Activated T-helper 2 cell treated with anti-CD3 and anti-CD28 coated beads, Interferon-gamma antibody, Interleukin-2, Interleukin-4, amounts not matched to agents 10 μg/mL and 5 μg/mL and 100 μg/mL, durations not matched to agents 14 hours and 24 hours and 36 hours (primary cell): ENCODE measurements at places on chromosomes 3 and 15.

DNA sequence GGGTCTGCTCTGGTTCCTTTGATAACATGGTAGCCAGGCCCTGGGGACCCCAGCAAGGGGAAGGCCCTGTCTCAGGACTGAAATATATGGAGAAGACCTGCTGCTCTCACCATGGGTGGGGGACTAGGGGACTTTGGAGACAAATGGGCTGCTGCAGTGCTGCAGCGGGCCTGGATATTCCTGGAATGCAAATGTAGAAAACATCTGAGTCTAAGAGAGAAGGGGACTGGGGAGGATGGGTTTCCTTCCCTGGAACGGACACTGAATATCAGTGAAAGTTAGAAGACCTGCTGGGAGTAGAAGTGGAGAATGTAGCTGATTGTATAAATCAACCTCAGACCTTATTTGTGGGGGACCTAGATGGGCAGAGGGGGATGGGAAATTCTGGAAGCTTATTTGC, 3.1 kb upstream of the HCN4 start:
- no peak for DNase-seq

DNA sequence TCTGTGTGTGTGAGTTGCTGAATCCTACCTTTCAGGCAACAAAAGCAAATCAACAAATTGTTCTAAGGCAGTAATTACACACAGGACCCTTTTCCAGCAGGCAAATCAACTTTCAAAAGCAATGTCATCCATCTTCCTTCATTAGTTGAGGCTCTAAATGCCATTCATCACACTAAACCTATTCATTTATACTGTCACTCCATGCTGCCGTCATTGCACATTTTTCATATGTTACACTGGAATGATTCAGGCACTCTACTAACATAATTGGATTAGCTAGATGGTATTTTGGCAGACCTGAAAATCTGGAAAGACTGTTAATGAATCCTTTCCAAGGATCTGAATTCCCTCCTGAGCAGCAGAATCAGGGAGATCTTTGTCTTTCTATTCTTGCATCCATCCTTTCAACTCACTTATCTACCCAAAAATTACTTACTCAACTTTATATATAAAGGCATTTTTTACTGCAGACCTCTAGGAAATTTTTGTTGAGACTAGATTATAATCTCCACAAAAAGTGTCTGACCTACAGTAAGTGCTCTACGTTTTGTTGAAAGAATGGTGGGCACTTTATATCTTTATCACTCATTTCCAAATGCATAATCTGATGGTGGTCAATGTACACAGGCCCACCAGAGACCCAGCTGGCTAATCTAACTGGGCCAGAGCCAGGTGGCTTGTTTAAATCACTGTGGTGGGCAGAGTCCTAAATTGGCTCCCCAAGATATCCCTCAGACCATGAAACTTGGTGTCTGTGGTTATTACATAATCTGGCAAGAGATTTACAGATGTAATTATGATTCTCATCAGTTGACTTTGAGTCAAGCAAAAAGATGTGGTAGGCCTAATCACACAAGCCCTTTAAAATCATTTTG, 25.0 kb downstream of the MIX23 start:
- no peak for DNase-seq

- DNase-seq, result no peak
These were observed 268.6 kb downstream of the RORA start for GRCh38 chr15:60960517-60960916.

DNA sequence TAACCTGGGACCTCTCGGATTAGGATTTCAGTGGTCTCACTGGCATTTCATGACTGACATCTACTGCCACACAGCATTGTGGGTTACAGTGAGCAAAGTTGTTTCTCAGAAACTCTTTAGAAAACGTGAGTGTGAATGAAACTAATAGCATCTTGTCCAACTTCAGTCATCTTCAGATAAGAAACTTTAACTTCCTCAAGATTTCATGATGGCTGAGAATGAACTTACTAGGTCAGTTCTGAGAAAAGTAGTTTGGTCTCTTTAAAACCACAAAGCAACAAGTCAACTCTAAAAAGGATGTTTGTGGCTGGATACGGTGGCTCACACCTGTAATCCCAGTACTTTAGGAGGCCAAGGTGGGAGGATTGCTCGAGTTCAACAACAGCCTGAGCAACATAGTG, 14.2 kb upstream of the HOMER2 start:
- peak; percentile 20 for DNase-seq

- no peak for DNase-seq
These were observed 58.3 kb upstream of the ALDH1A3 start for GRCh38 chr15:100821327-100821726.

- no peak for DNase-seq
These were observed 357 bp downstream of the KIAA1143 start for GRCh38 chr3:44761101-44761423.

GRCh38 chr3:147311716-147312115, 94.6 kb downstream of the ZIC4 start:
- DNase-seq, result no peak

DNA sequence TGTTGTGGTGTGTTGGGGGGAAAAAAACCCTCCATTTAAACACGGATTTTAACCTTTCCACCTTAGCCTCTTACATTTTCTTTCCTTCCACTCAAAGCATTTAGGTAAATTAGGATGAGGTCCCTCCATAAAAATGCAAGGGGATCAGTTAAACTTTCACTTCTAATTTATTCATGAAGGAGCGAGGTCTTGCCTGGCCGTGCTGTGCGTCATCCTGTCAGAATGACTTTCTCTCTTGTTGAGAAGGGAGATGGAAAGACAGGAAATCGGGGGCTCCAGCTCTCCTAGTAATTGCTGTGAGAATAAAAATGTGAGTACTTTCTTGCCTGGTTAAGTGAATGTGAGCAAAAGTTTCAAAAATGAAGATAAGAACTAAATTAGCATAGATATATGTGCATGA, 962.3 kb upstream of the NR2F2 start:
- DNase-seq, result no peak

DNA sequence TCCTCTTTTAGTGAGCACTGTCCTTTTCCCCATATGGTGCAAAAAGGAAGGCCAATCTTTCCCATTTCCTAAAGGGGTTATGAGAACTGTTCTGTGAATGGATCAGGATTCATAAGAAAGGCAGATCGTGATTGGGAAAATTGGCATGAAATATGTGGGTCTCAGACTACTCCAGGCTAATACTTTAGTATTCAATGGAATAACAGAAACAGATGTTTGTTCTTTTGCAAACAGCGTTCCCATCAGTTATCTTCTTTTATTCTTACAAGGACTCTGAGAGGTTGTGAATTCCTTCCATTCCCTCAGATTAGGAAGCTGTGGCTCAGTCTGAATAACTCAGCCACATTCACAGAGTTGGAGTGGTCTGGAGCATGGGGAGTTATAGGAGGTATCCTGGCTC, 51.3 kb upstream of the MTMR10 start:
- DNase-seq, result no peak

GRCh38 chr3:122168044-122168443, 15.4 kb upstream of the CASR start:
- no peak for DNase-seq

DNA sequence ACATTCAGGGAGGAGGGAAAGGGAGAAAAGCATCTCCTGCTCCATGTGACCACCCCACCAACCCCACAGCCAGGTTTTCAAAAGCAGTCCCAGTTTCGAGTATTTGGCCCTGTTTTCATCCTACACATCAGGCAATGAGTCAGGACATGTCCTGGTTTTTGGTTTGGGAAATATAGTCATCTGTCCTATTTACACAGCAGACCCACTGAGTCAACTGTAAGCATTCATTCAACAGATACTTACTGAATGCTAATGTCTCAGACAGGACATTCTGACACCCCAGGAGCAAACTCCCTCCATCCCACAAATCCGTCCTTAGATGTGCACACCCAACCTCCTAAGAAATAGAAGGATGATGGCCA, 32.9 kb downstream of the IGDCC3 start:
- no peak for DNase-seq

GRCh38 chr15:29233566-29233965, 36.1 kb downstream of the NSMCE3 start:
- no peak for DNase-seq

GRCh38 chr3:66816090-66816761, 181.9 kb upstream of the KBTBD8 start:
- DNase-seq, result no peak

- DNase-seq, result no peak
These were observed 891 bp upstream of the DMXL2 start for GRCh38 chr15:51623386-51623938.

- DNase-seq, result no peak
These were observed 243.7 kb downstream of the UACA start for GRCh38 chr15:70519616-70520015.

- no peak for DNase-seq
These were observed 50.7 kb downstream of the UMPS start for GRCh38 chr3:124780761-124781475.

- no peak for DNase-seq
These were observed 394.1 kb upstream of the NECTIN3 start for GRCh38 chr3:110677506-110677905.

DNA sequence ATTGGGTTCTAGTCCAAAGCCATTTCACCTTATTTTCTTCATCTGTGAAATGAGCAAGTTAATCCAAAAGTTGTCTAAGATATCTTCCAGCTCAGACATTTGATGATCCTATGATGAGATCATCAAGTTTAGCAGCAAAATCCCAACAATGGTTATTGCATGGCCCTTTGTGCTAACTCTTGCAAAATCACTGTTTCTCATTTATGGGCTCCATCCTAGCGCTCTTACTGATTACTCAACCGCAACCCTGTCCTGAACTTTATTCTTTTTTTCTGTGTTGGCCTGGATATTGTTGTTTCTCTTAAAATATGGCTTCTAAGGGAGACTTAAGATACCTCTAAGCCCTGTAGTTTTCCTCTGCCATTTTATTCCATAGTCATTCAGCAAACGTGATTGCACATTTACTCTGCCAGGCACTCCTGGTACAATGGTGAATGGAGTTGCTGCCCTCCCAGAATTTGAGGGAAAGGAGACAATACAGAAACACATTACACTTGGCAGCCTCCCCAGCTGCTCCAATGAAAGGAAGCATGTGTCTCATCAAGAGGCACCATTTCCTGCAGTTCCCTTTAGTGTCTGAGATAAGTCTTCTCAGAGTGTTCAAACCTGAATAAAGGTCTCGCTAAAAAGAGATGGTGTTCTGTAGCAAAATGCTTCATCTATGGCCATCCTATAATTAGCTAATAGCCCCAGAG, 4.4 kb downstream of the GXYLT2 start:
- no peak for DNase-seq

GRCh38 chr3:171228240-171228639, 201.7 kb upstream of the SLC2A2 start:
- no peak for DNase-seq

DNA sequence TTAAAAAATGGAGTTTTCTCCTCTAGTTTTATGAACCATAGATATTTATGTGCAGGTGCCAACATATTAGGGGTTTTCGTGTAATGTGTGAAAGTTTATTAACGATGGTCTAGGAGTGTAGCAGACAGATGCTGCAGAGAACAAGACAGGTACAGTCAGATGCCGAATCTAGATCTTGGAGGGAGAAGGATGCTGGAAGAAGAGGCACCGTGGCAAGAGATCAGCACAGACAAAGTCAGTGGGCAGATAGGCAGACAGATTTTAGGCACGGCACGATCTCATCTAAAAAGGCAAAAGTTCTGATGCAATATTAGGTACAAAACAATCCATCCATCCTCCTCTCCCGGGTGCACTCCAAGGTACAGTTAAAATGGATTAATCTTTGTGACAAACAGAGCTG, 161.6 kb downstream of the TIGIT start:
- DNase-seq, result no peak

GRCh38 chr3:48662753-48663488, at the start of gene CELSR3:
Gene CELSR3 (minus strand): TSS chr3:48662886. CDS start chr3:48662634, 252 bp downstream.
- DNase-seq, result peak; percentile 78

GRCh38 chr3:126715432-126715831, 11.4 kb downstream of the CHCHD6 start:
- no peak for DNase-seq

DNA sequence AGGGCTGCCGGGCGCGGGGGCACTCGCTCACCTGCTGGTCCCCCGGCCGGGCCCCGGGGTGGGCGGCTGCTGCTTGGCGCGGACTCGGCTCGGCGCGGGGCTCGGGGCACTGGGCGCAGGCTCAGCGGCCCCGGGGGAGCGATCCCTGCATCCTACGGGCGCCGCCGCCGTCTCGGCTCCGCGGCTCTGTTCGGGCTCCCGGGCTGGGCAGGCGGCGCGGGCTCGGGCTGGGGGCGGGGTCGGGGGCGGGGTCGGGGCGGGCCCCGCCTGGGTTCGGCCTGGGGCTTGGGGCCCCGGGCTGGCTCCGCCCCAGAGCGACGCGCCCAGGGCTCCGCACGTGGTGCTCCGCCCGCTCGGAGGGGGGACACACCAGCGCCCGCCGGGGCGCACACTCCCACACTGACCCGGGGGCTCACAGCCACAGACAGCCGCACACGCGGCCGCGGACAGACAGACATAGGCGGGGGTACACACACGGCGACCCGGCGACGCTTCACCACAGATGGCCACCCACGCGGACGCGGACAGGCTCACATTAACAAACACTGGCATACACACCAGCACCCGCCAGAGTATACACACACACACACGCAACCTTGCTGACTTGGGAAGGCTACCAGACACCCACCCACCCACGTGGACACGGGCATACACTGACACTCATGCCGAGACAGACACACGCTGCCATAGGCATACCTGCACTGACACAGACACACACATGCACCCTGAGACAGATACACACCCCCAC, at the start of gene SCN5A:
TSS of gene SCN5A (minus strand) at position 188 of the 748 bp plus-strand sequence. CDS start 16,380 bp downstream, outside the sequence.
- peak; percentile 32 for DNase-seq

DNA sequence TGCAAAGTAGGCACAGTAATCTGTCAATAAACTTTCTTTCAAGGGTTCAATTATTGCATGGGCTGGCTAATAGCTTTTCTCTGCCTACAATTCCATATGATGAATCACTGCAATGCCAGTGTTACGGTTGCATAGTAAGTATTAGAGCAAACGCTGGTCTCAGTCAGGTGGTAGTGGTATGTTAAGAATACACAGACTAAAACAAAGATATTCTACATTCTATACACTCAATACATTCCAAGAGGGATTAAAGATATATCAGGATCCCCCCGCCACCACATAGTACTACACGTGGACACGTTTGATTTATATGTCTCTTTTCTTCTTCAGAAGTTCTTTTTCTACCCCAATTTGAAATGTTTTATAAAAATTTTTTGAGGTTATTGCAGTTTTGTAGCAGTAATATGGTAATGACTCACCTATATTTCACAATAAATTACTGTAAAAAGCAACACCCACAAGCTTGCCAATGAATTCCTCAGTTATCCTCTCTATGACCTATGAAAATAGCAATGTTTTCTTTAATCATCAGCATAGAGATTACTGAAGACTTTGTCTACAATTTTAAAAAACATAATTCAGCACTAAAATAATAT, 68.2 kb downstream of the CD200R1L start:
- no peak for DNase-seq

DNA sequence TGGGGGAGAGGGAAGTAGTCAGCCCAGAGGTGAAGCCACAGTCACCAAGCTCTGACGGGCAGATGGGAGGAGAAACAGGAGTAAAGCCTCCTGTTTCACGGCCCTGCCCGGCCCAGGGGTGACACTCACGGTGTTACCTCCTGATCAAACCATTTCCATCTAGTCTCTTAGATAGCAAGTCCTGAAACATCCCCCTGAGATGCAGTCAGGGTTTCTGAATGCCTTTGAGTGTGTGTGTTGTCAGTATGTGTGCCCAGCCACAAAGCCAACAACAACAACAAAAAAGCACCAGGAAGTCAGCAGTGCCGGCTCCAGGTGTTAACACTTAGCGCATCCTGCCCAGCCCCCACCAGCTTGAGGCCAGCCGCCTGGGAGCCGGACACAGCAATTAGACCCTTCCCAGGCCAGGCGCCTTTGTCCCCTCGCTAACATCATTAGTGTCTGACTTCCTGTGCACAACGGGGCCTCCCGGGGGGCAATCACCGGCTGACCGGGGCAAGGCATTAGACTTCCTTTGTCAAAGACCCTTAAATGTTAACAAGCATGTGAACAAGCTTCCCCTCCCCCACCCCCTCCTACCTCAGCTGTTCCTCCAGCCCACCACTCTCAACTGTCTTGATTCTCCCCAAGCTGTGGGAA, 34.5 kb downstream of the IL17RD start:
- no peak for DNase-seq
